HL-60 (cell line): ENCODE measurements at places on chromosomes 2 and 18.

- DNase-seq, result peak; percentile 54
These were observed 21.3 kb downstream of the NOL10 start for GRCh38 chr2:10668402-10669012.

DNA sequence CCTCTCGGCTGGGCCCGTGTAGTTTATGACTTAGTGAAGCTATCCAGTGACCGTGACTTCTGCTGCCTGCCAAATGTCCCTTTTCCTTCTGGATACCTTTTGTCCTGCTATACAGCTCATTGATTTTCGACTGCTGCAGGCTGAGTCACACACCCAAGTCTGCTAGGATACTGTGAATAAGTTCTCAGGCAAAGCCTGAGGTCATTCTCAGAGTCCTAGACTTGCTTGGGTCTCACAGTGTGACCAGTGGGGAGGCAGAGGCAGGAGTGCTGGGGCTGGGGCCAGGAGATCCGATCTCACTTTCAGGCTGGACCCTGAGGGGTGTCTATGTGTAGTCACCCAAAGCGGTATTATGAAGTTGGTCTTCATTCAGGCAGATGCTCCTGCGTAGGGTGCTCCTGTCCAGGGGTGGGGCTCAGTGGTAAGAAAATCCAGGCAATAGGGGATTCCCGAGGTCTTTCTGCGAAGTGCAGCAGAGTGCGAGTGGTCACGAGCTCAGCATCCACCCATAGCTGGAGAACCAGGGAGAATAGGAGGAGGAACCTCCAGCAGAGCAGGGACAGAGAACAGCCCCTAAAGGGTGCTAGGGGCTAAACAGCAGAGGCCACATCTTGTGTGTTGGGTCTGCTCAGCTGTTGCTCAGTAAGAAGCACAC is 268.6 kb upstream of the NCKAP5 start:
- DNase-seq, result no peak

- DNase-seq, result no peak
These were observed 281.9 kb upstream of the FN1 start for GRCh38 chr2:215717501-215718381.

GRCh38 chr2:50748671-50749070 is 283.3 kb downstream of the NRXN1 start:
- no peak for DNase-seq

GRCh38 chr2:215567504-215567903 is 131.6 kb upstream of the FN1 start:
- no peak for DNase-seq

DNA sequence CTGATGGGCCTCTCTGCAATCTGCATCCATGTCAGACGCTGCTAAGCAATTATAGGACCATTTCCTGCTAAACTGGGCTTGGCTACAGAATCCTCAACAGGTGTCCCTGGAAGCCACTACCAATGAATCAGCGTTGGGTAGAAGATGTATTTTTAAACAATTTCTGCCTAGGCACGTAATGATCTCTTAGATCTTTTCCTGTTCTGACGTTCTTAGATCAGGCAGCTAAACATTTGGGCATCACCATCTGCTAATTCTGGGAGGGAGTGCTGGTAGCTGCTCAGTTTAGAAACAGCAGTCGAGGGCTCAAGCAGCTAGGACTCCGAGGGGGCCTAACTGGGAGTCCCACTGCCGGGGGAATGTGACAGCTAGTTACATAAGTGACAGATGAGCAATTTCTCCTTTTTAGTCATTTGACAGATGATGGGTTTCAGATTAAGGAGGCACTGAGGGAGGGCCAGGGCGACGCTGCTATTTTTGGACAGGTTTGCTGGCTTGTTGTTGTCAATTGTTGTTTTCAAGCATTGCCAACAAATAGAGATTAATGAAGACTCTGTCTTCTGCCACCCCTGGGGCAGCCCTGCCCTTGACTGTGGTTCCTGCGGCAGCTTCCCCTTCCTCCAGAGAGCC is 92.7 kb downstream of the MRO start:
- peak; percentile 9 for DNase-seq

DNA sequence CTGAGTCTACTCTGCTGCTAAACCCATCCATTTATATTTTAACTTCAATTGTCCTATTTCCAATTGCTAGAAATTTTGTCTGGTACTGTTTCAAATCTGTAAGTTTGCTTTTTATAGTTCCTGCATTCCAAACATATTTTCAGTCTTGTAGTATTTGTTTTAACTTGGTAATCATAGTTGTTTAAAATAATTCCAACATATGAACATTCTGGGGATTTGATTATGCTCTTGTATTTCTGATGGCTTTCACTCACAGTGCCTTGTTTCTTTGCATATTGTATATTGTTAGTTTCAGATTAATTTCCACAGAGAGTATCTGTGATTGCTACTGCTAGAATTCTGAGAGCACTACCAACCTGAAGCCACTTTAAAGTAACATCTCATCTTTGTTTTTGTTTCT is 202.4 kb downstream of the ETAA1 start:
- no peak for DNase-seq

- no peak for DNase-seq
These were observed 26.2 kb downstream of the TFPI start for GRCh38 chr2:187528042-187528441.

- no peak for DNase-seq
These were observed 1143.6 kb upstream of the ACVR2A start for GRCh38 chr2:146701183-146701582.

DNA sequence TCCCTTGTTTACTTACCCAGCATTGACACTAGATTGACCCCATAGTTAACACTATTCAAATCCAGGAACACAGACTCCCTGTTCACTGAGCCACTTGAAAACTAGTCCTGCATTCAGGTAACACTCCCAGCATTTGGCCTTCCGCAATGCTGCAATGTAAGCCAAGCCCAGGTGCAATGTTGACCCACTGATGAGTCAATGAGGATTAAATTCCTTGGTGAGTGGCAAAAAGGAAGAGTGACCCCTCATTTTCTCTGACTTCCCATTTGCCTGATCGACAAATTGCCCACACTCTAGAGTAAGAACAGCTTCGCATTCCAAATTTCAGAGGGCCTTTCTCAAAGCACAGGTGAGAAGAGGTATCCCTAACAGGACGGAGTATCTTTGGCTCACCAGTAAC is 251.9 kb downstream of the FBXO15 start:
- no peak for DNase-seq
